ENCODE measurements at places on chromosomes 2 and 18.

GRCh38 chr2:37554155-37554510 lies 117.3 kb downstream of the CDC42EP3 start:
- DNase-seq, result no peak

DNA sequence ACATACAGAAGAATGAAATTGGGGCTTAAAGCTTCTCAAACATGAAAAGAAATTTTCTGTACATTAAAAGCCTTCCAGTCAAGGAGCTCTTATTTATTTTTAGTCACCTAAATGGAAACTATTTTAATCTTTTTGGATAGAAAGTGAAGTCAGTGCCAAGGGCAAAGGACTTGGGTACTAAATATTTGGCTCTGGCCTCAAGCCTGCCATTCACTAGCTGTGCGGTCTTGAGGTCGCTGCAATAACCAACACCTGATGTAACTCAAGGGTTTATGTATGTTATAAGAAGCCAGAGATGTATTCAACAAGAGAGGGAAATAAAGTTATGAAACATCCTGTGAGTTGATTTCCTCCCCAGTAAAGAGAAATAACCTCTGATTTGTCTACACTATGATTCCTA lies 49.5 kb upstream of the LRATD1 start:
- DNase-seq, result no peak

DNA sequence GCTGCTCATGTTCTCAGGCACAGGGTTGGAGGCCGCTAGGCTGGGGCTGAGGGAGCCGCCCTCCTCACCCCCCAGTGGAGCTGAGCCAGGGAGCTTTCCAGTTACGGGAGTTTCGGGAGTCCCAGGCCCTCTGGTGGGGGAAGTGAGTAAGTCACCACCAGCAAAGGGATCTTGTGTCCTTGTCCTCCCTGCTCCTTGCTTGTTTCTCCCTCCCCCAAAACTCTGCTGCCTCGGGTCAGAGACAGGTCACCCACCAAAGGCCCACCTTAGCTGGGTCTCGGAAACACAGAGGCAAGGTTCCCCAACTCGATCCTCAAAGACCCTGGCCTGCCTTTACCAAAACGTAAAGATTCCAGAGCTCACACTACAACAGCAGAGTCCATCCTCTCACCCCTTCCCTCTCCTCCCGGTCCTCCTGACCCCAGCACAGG lies 60.5 kb upstream of the POMC start:
- DNase-seq, result peak; percentile 22

GRCh38 chr2:198916548-198917080 lies 541.1 kb downstream of the SATB2 start:
- peak; percentile 48 for DNase-seq

GRCh38 chr18:58632552-58632951 lies 3.7 kb upstream of the ALPK2 start:
- DNase-seq, result no peak
